Pancreas (tissue), 10 donors: ENCODE measurements at places on chromosomes 5 and 9.

DNA sequence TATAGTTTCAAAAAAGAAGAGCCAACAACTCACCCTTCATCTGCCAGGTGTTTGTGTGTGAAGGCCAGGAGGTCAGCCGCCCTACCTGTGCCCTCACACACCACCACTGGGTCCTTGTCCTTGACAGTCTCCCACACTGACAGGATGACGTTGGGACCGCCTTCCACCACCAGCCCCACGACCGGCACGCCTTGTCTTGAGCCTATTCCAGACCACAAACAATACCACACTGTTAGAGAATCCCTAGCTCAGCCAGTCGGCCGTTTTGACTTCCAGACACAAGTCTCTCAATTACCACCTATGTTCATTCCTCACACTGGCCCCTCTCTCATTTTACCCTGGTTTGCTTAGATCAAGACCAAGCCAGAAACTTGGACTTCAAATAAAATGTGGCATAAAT, 66.1 kb downstream of the TRPM6 start:
- no peaks in the 10 kb centered on the region for H3K27me3 ChIP-seq
- no peak for DNase-seq
- no peaks in the 10 kb centered on the region for H3K4me1 ChIP-seq

DNA sequence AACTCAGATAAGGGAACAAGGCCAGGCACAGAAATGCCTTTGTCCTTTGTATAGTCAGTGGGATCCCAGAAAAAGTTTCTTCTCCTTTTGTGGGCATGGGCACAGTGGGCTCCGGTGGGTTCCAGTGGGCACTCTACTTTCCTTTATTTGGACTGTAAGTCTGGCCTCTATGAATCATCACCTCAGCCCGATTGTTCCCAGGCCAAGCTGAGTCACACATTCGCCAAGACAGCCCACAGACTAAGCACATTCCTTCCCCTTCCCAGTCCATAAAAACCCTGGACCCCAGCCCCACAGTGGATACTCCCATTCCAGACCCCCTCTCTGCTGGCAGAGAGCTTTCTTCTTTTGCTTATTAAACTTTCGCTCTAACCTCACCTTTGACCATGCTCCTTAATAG, 165.0 kb downstream of the FBXL17 start:
- no peaks in the 10 kb centered on the region for H3K27me3 ChIP-seq
- no peak overlapping the region for H3K27ac ChIP-seq
- no peaks in the 10 kb centered on the region for H3K36me3 ChIP-seq

DNA sequence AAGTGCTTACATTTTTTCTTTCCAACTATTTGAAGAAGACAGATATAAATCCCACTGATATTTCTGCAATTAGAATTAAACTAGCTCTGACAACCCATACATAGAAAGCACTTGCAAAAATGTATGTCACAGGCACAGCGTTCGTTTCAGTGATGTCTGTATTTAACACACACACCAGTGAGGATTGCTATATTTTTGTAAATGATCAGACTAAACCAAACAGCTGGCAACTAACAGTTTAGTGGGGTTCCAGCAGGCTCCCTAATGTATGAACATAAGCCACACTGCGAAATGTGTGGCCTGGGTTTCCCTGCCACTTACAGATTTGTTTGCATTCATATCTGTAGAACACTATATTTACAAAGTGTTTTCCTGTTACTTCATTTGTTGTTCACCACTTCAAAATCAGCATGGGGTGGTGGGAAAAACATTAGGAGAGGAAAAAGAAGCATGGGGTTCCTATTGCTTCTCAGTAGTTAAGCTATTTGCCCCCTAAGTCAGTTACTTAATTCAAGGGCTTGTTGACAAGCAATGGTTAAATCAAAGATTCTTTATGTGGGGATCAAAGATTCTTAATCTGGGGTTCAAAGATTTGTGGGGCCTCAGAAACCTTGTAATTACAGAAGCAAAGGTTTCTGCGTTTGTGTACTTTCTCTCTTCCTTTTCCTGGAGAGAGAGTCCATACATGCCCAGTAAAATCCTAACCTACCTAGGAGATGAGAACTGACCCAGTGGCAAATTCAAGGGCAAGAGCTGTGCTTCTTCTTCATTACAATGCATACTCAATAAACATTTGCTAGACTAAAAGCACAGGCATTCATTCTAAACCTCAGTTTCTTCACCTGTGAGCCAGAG, 27.1 kb downstream of the ZNF608 start:
- H3K4me1 ChIP-seq, result peaks cover 43% of the 10 kb centered on the region
- no peak overlapping the region for H3K4me3 ChIP-seq
- no peak for DNase-seq
- H3K36me3 ChIP-seq, result no peaks in the 10 kb centered on the region
- no peaks in the 10 kb centered on the region for H3K27me3 ChIP-seq
- H3K27ac ChIP-seq, result no peak overlapping the region

- no peaks in the 10 kb centered on the region for H3K27me3 ChIP-seq
- H3K36me3 ChIP-seq, result no peaks in the 10 kb centered on the region
- no peak overlapping the region for H3K4me3 ChIP-seq
- H3K4me1 ChIP-seq, result peaks cover 20% of the 10 kb centered on the region
Measured at GRCh38 chr5:124740991-124741583, 5.4 kb downstream of the ZNF608 start.

GRCh38 chr9:97386733-97387503, 25.0 kb upstream of the TDRD7 start:
- H3K36me3 ChIP-seq, result no peaks in the 10 kb centered on the region
- H3K4me1 ChIP-seq, result peaks cover 10% of the 10 kb centered on the region
- no peak overlapping the region for H3K27ac ChIP-seq
- DNase-seq, result peak; percentile 70
- no peaks in the 10 kb centered on the region for H3K27me3 ChIP-seq

DNA sequence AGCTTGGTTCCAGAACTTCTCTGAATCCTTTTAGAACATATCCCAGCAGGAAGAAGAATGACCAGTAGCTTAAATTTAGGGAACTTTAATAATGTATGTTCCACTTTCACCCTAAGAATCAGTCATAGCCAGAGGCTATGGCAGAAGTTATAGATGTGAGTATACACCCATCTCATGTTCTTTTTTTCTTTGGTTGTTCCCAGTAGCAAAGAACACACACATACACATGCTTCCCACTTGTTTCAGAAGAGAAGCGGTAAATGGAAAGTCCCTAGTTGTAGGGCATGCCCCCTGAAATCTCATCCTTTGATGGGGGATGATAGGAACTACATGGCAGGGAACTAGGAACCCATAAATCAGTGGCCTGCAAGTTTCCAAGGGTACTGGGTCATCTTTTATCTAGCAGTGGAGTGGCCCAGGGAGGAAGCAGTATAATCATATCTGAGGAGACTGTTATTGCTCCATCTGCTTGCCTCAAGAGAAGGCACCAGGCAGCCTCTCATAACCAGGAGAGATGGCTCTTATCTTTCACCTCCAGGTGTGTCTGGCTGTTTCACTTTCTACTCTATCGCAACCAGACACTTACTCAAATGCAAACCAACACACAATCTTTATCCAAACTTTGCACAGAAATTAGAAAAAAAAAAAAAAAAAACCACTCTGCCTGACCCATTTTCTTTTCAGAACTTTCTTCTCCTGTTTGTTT, 109.5 kb downstream of the SNCAIP start:
- no peaks in the 10 kb centered on the region for H3K36me3 ChIP-seq
- H3K4me1 ChIP-seq, result no peaks in the 10 kb centered on the region
- H3K4me3 ChIP-seq, result no peak overlapping the region
- no peak for DNase-seq
- no peak overlapping the region for H3K27ac ChIP-seq
